ENCODE measurements at places on chromosomes 16 and 17.

DNA sequence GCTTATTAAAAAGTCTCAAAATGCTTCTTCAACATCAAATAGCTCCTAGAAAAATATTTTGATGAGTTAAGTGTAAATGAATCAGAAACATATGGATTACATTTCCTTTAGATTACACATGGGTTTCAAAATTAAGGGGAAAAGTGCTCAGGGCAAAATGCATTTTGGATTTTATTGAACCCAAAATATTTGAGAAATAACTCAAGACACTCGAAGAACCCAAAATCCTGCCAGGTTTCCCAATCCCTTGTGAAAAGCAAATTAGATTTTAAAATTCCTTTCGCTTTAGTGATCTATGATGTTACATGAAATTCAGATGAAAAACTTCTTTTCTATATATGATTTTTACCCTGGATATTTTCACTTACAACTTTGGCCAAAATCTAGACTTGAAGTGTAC, 847.4 kb upstream of the SOX9 start:
- DNase-seq, result no peak

DNA sequence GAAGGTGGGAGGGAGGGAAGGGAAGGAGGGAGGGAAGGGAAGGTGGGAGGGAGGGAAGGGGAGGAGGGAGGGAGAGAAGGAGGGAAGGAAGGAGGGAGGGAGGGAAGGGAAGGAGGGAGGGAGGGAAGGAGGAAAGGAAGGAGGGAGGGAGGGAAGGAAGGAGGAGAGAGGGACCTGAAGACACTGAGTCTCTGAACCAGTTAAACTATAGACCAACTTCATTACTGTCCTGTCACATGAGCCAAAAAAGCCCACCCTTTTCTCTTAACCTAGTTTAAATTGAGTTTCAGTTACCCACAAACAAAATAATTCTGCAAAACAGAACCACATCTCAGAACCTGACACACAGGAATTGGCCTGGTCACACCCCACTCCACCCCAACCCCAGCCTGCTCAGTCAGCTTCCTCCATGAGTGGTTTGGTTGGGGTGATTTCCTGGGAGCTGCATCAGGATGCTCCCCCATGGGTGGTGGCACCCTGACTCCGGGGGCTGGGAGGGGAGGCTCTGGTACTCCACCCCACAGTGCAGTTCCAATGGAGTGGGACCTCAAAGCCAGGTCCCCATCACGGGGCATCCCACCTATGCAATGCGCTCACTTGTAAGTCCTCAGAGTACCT, 4.7 kb upstream of the PRR29 start:
- no peak for DNase-seq

- DNase-seq, result no peak
Measured at GRCh38 chr17:78748730-78749317, 33.2 kb downstream of the CYTH1 start.

GRCh38 chr16:79835194-79835593, 234.7 kb upstream of the MAF start:
- DNase-seq, result no peak

DNA sequence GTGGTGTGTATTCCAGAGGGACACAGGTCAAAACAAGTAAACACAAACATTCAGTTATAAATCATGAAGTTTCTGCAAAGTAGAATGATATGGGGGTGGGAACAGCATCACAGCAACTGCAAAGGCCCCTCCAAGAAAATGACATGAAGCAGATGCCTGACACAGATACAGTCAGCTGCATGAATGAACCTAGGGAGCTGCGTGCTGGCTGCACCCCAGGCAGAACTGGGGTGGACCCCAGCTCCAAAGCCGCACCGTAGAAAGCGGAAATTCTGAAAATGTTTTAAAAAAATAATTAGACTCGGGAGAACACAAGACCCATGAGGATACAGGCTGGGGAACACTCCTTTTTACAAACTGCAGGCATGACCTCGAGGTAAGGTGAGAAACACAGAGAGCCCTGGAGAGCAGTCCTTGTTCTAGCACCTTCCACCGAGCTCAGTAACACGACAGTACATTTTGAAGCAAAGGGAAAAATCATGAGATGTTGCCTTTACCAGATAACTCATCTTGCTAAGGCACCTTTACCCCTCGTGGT, 323.8 kb downstream of the SOX9 start:
- DNase-seq, result no peak

GRCh38 chr17:59845595-59846393, 46.9 kb downstream of the TUBD1 start:
- peak; percentile 100 for DNase-seq

GRCh38 chr16:53334581-53334980, 99.7 kb upstream of the RBL2 start:
- DNase-seq, result no peak

DNA sequence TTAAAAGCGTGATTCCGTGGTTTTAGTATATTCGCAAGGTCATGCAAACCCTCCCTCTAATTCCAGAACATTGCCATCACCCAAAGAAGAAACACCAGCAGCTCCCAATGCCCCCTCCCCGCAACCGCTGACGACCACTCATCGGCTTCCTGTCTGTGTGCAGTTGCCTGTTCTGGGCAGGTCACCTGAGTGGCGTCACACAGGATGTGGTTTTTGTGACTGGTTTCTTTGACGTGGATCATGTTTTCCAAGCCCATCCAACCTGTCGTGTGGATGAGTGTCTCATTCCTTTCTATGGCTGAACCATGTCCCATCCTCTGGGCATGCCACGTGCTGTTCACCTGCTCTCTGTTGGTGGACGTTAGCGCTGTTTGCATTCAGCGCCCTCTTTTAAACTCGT, 8.2 kb upstream of the ATP2C2 start:
- DNase-seq, result no peak

GRCh38 chr17:73279704-73280103, 18.0 kb upstream of the CPSF4L start:
- no peak for DNase-seq

DNA sequence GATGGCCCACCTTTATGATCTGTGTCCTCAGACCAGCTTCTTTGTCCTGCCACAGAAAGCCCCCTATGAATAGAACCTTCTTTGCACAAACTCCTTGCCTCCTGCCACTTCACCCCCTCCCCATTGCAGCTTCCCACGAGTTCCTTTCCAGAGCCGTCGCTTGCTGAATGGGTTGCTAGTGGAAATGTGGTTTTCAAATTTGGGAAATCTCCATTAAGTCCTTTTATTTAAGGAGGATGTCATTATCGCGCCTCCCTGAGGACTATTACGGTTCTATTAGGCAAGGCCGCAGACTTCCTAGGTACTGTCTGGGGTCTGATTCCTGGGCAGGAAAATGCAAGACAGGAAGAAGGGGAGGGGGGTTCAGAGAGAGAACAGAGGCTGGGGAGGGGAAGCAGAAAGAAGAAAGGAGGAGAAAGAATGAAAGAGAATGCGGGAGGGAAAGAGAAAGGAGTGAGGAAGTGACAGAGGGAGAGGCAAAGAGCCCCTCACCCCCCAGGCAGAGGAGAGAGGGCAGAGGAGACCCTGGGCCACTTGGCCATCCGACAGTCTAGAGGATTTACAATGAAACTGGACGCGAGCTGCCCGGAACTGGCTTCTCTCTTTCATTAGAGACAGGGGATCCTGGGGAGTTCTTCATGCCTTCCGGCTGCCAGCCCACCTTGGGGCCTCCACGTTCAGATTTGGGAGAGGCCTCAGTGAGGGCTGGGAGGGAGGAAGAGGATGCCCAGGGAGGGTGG, 31.7 kb upstream of the ETV4 start:
- no peak for DNase-seq

DNA sequence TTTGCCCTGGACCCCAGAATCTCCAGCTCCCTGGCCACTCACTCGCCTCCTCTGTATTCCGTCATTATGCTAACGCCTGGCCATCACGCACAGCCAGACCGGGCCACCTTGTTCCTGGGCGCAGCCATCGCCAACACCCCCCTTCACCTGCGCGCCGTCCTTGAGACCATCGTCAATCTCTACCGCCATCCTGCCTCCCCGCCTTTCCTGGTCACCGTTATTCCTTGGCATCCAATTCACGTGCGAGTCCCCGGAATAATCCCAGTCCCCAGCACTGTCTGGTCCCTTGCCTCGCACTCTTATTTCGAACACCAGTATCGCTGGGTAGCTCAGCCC, 541 bp downstream of the VKORC1 start:
- DNase-seq, result no peak

GRCh38 chr16:19354371-19354770, 63.3 kb upstream of the TMC5 start:
- DNase-seq, result no peak

DNA sequence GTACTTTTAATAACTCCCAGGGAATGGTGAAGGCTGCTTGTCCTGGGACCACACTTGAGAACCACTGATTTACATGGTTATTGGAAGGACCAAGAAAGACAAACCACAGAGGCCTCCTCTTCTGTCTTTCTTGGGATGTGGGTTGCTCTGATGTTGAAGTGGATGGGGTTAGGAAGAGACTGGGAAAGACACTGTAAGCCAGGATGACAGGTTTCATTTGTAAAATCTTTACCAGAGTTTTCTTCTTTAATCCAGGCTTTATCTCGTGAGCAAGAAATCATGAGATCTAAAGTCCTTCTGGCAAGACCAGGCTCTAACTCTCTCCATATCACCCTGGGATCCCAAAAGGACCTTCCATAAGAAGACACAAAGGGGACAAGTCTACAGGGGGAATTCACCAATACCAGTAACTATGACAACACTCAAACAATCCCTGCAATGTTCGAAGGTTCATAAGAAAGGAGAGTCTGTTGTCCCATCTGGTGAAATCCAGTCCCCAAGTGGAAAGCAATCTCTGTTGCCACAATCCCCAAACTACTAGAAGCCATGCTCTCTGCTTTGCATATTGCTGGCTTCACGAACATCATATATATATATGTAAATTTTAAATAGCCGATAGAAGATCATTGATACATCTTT, 44.8 kb upstream of the CDRT4 start:
- no peak for DNase-seq

DNA sequence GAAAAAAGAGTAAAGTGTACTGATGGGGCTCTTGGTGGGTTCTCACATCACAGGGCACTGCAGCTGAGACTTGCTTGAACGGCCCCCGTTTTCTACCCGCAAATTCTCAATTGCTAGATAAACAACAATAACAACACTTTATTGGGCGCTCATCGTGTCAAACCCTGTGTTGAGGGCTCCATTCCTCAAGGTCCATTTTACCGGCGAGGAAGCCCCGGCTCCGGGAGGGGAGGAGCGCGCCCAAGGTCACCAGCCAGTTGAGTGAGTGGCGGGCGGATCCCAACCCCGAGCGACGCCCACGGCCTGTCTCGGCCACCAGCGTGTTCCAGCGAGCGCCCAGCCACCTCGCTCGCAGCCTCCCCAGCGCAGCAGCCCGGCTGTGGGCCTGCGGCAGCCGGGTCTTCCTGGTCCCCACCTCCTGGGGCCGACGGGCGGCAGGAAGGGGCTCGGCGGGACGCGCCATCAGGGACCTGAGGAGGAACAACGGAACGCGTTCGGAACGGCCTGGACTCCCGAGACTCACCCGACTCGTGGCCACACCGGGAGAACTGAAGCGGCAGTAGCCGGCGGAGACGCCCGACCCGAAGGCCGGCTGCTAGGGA, 373 bp downstream of the CMC2 start:
- no peak for DNase-seq

- no peak for DNase-seq
Measured at GRCh38 chr16:23788685-23789084, 33.9 kb downstream of the CHP2 start.
